ENCODE measurements at places on chromosomes 5 and 9. TPM values are rescaled to one million over a fixed set of nuclear protein-coding genes. Genes with fewer than 3 reads are reported as not detected.

Gene TAF11L10
- total RNA-seq, result not detected

Gene SH3GL2
- total RNA-seq, result not detected

- DNase-seq, result no peak
Observed at GRCh38 chr9:72509635-72510034, 11.8 kb upstream of the TMC1 start.

GRCh38 chr9:124743686-124744348 lies 27.3 kb downstream of the NR6A1 start:
- DNase-seq, result peak; percentile 47

Gene CLTA
- 362 TPM for total RNA-seq

Gene NIM1K
- total RNA-seq, result 0.61 TPM

Gene CCDC183
- 0.08 TPM for total RNA-seq

DNA sequence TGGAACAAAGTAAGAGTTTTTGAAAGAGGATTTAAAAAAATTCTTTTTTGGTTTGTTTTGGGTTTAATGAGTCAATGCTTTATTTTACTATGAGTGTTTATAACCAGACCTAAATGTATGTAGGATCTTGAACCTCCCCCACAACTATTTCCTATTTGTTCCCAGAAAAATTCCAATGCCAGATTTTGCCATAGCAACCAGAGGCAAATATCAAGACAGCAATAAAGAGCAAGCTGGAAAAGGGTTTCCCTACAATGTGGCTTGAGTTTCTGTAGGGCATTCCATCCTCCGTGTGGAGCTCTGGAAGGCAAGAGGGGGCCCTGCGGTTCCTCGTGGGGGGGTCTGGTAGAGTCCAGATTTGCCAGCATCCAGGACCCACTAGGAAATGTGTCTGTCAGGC lies 27.8 kb upstream of the GDNF start:
- no peak for DNase-seq

DNA sequence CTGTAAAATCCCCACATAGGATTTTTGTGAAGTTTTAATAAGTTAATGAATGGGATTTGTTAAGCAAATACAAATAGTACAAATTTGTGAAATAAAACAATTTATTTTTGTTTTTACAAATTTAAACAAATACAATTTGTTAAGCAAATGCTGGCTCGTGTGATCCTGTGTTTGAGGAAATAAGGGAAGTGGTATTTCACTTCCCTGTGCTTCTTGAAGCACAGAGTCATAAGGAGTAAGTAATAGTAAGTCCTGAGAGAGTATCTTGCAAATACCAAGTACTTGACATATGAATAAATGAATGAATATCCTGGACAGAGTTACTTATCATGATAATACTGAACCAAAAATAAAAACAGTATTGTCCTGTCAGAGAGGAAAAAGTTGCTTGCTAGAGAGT lies 9.1 kb downstream of the SMIM3 start:
- no peak for DNase-seq

DNA sequence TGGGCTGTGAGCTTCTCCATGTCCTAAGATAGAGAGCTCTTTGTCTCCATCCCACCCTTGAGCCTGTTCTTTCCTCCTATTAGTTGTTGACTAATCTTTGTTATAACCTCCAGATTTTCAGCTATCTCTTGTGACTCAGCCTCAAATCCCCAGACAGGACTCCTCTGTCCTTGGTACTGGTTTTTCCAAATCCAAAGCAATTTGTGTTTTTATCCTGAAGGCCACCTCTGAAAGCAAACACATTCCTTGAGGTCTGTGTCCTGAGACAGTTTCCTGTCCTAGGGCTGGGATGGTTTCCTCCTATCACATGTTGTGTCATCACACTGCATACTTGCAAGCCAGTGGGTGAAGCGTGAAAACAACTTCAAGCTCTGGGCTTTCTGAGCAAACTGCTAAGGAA lies 8.5 kb downstream of the TNC start:
- DNase-seq, result peak; percentile 92

Gene NR5A1
- total RNA-seq, result not detected

- peak; percentile 30 for DNase-seq
Observed at GRCh38 chr5:167582283-167582682, 709.2 kb upstream of the WWC1 start.

Gene B4GALT1
- 11.7 TPM for total RNA-seq

GRCh38 chr9:70589571-70590314 lies 175.3 kb upstream of the KLF9 start:
- no peak for DNase-seq

Gene TTC39B
- total RNA-seq, result 8.0 TPM

- no peak for DNase-seq
Observed at GRCh38 chr5:181258576-181258975, 2.4 kb downstream of the TRIM52 start.

GRCh38 chr5:71633255-71634155 lies 46.4 kb downstream of the MCCC2 start:
- DNase-seq, result no peak

- DNase-seq, result no peak
Observed at GRCh38 chr5:82417776-82418607, 139.8 kb upstream of the RPS23 start.

GRCh38 chr9:129333617-129334104 lies 155.6 kb upstream of the IER5L start:
- peak; percentile 17 for DNase-seq

GRCh38 chr9:129282272-129282671 lies 104.2 kb upstream of the IER5L start:
- no peak for DNase-seq

- no peak for DNase-seq
Observed at GRCh38 chr9:133037775-133038515, 7.1 kb downstream of the GTF3C5 start.

Gene CLIC3
- not detected for total RNA-seq

DNA sequence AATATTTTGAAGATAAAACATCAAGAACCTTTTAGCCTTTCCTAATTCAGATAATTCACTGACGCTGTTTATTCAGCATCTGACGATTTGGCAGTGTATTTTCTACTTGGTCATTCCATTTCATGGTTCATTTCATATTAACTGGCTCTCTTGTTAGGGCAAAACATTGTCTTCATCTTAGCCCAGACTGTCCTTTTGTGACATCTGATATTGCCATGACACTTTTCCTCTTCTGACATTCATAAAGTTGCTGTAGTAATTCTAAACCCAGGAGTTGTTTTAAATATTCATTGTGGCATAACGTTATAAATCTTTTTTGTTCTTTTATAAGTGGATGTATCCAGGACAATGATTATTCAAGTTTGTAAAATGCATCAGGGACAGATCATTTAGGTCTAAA lies 1.8 kb downstream of the SCAMP1 start:
- DNase-seq, result no peak

Gene AGXT2
- total RNA-seq, result not detected

Data from SK-MEL-5 (cell line).